ENCODE measurements at places on chromosomes 7 and 10.

GRCh38 chr10:86655173-86655540, 810 bp downstream of the OPN4 start:
- DNase-seq: no peak

- DNase-seq: no peak
Observed at GRCh38 chr7:139131601-139132041, 22.1 kb upstream of the ZC3HAV1 start.

DNA sequence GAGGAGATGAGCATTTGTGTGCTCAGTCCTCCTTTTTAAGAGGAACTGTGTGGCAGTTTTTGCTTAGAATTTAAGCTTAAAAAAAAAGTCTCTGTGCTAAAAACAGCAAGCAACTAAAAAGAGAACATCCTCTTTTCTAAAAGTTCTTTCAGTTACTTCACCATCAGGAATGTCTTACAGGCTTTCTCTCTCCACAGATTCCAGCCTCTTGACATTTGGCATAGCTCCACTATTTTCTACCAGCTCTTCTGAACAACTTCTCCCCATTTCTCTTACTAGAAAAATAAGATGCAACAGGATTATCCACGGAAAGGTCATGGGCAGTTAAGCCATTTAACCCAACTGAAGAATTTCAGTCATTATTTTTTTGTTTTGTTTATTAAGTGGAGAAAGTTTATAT, 13.2 kb downstream of the PCLO start:
- no peak for DNase-seq

DNA sequence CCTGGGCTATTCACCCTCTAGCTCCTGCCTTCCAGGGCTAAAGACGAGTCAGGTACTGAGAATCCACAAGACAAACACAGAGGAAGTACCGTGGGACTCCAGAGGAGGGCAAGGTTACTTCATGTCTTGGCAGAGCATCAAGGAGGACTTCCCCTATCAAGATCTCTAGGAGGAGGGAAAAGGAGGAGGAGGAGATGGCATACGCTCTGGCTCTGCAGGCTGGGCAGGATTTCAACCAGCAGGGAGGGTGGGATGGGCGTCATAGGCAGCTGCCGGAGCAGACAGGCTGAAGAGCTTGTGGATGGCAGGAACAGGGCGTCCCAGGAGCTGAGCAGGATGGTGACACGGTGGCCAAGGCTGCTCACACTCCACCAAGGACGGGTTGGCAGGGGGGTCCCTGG, 21.3 kb downstream of the MDH2 start:
- no peak for DNase-seq

- no peak for DNase-seq
Observed at GRCh38 chr7:115319541-115319940, 397.6 kb downstream of the MDFIC start.

DNA sequence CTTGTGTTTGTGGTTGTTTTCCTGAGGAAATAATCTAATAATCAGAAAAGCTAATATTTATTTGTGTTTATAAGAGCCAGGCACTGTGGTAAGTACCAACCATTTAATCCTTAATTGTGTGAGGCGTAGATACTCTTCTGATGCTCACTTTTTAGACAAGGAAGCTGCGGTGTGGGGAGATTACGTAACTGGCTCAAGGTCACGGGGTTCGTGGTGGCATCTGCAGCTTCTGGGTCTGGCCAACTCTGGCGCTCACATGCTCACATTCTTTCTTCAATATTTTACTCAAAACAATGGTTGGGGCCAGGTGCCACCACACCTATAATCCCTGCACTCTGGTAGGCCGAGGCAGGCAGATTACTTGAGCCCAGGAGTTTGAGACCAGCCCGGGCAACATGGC, 77.6 kb downstream of the RALA start:
- no peak for DNase-seq

- DNase-seq: no peak
Observed at GRCh38 chr7:82631998-82632397, 188.4 kb upstream of the CACNA2D1 start.

- DNase-seq: no peak
Observed at GRCh38 chr10:71209731-71210541, 2.4 kb upstream of the UNC5B start.

- no peak for DNase-seq
Observed at GRCh38 chr10:62726142-62726541, 78.4 kb upstream of the ADO start.

- DNase-seq: no peak
Observed at GRCh38 chr7:135704074-135704473, 23.9 kb downstream of the SLC13A4 start.

DNA sequence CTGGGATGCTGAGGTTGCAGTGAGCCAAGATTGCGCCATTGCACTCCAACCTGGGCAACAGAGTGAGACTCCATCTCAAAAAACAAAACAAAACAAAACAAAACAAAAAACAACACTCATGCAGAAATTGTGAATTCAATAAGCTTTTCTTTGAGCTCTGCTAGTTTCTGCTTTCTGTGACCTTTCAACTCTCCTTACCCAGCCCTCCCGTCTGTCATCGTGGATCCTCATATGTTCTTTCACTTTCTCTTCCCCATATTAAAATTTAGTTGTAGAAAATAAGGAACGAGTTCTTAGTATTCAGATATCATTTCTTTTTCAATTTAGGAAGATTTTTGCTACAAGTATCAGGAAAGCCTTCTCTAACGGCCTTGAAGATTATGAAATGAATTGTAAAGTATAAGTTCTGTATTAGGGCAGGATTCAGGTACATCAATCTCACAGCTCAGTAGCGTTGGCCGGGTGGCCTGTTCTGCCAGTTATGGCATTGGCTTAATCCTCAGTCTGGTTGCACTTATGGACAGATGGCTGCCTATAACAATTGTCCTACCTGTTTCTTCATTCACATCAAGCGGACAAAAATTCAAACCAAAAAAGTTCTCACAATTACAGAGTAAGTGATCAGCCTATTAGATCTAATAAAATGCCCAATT, 1167.0 kb downstream of the SORCS3 start:
- DNase-seq: no peak

- DNase-seq: no peak
Observed at GRCh38 chr7:7808156-7808555, 89.7 kb upstream of the RPA3 start.

GRCh38 chr10:3470191-3470590, 297.6 kb upstream of the PITRM1 start:
- DNase-seq: no peak

DNA sequence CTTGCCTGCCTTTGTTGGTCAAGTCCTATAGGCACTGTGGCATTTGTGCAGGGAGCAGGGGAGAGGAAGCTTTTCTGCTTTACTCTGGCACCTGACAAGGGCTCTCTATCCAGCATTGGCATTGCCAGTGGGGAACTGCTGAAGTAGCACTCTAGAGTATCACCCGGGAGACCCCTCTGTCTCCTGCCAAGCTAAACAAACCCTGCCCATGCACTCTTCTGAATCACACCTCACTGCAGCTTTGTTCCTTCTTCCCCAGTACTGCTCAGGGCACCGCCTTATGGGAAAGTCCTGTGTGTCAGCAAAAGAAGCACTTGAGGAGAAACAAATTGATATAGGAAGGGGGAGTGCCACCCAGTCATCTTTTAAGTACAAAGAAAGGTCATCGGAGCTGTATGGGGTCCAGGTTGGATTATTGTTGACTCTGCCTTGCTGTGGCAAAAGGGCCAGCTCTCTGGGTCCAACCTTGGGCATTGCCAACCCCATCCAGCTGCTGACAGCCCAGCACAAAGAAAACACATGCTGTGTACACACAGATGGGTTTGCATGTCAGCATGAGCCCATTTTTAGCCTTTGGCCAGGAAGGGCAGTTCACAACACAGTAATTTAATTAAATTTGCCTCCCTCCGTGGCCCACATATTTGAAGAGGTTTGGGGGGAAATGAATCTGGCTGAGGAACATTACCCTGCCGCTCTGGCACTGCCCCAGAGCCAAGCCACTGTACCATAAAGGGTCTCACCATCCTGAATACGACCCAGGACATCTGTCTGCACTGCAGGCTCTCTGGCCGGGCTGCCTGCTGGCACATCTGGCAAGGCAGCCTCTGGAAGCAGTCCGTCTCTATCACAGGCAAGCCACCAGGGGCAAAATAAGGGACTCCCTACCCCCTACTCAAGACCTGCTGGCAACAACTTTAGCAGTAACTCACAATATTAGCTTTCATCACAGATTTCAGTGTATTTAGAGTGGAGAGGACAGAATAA, 13.1 kb downstream of the LRRC4 start:
- no peak for DNase-seq

- peak; percentile 68 for DNase-seq
Observed at GRCh38 chr10:89644691-89644966, 413 bp downstream of the PANK1 start.

DNA sequence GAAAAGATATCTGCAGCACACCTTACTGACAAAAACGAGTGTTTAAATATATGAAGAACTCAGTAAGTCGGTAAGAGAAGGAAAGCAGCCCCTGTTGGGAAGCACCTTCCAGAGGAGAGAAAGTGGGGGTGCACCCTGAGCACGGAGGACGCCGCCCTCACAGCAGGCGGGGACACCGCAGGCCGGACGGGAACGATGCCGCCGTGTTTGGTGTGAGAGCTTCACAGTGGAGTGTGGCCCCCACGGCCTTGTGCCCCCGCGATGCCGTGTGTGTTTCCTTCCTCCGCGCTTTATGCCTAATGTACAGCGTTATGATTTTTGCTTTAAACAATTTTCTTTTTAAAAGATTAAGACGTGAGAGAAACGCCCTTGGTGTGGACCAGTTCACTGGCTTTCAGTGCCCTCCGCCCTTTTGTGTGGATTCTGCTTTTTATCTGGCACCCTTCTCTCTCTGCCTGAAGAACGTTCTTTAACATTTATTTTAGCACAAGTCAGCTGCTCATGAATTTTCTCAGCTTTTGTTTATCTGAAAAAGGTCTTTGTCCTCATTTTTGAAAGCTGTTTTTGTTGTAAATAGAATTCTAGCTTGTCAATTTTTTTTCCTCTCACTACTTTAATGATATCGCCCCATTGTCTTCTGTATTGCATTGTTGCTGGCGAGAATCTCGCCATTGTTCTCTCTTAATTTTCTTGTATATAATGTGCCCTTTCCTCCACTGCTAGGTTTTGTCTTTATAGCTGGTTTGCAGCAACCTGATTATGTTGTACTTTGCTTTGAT, 110.7 kb downstream of the INPP5A start:
- DNase-seq: no peak

- peak; percentile 90 for DNase-seq
Observed at GRCh38 chr10:102114861-102115618, 5.1 kb downstream of the LDB1 start.

DNA sequence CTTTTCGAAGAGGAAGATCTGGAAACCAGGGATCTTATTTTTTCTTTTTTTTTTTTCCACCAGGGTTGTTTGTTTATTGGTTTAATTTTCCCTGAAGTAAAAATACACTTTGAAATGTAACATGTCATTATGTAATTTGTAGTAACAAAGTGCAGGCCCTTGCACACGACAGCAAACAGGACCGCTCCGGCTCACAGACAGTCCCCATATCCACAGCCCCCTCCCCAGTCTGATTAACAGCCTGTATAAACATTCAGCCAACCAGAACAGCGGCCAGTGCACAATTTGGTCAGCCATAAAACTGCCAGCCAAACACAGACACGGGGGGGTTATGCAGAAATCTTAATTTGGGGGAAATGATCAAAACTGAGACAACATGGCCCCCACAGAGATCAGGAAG, 431.6 kb upstream of the NPVF start:
- DNase-seq: no peak

GRCh38 chr7:137687556-137688265, 159.1 kb downstream of the DGKI start:
- no peak for DNase-seq

- DNase-seq: no peak
Observed at GRCh38 chr7:90768301-90768700, 172.2 kb downstream of the CDK14 start.

GRCh38 chr7:20249376-20249775, 32.2 kb upstream of the MACC1 start:
- DNase-seq: no peak

GRCh38 chr10:132961787-132962622, 19.6 kb upstream of the CFAP46 start:
- DNase-seq: no peak

DNA sequence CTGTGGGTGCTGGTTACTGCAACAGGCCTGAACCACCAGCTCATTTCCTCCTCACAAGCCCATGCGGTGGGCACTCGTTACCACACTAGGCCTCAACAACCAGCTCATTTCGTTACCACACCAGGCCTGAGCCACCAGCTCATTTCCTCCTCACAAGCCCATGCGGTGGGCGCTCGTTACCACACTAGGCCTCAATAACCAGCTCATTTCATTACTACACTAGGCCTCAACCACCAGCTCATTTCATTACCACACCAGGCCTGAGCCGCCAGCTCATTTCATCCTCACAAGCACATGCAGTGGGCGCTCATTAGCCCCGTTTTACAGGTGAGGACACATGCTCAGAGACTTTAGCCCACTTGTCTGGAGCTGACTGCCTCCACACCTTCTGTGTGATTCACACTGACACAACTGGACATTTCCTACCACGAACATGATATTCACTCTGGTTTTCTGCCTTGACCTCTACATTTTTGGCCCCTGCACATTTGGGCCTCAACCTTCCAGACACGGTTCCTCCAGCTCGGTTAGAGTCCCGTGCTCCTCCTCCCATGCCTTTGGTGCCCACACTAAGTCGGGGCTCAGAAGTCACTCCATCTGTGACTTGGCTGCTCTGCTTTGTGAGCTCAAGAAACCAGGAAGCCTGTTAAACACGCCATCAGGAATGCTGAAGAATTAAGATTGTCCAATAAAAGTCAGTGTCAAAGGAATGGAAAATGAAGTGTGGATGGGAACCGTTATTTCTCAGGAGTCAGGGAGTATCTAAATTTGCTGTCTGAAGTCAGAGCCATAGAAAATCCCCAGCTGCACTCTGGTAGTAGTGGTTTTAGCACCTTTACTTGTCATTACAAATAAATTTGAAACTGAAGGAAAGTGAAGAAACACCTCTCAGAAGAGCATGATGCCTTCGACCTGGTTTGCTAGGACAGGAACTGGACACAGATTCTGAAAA, 55.8 kb upstream of the LANCL2 start:
- no peak for DNase-seq

DNA sequence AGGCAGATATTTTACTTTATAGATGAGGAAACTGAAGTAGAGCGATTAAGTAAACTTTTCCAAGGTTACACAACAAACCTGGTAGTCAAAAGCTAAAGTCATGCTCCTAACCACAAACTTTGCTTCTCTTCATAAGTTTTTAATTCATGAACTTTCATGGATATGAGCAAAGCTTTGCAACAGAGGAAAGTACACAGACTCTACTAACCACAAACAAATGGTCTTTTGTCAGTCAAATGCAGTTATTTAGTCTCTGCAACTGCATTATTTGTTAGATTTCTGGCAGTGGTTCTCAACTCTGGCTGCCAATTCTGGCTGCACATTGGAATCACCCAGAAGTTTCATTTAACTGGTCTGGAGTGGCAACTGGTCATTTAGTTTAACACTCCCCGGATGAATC, 140.6 kb upstream of the TMEM168 start:
- DNase-seq: no peak

All from C1 segment of cervical spinal cord (tissue), 14 donors.